Stimulated activated CD8-positive, alpha-beta memory T cell treated with anti-CD3 and anti-CD28 coated beads, Interleukin-4, amount 100 ng/mL, for 1 hour (primary cell): ENCODE measurements at places on chromosomes 5 and 9.

DNA sequence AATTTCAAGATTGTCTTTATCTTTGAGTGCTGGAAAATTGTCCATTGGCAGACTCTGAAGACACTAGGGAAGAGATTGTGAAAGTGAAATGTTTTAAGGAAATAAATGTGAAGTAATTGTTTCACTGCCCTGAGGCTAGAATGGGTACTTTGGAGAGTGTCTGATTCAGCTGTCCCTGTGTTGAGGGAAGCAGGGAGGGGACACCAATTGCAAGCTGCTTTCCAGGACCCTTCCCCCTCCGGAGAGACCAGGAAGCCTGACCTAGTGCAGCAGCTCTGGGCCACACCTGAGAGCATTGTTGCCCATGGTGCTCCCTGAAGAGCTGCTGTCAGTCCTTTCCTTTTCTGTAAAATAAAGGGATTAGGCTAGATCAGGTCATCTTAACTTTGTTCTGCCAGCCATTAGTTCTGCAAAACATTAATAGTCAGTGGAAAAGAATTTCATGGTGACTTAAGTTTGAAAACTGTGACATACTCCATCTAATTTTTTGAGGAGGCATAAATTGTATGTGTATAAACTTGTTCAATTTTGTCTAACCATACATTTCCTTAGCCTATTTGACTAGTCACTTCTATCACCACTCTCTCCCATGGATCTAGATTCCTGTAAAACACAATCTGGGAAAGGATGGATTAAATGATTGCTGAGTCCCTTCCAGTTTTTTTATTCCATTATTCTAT, 18.8 kb downstream of the MAP1B start:
- no peak for DNase-seq

DNA sequence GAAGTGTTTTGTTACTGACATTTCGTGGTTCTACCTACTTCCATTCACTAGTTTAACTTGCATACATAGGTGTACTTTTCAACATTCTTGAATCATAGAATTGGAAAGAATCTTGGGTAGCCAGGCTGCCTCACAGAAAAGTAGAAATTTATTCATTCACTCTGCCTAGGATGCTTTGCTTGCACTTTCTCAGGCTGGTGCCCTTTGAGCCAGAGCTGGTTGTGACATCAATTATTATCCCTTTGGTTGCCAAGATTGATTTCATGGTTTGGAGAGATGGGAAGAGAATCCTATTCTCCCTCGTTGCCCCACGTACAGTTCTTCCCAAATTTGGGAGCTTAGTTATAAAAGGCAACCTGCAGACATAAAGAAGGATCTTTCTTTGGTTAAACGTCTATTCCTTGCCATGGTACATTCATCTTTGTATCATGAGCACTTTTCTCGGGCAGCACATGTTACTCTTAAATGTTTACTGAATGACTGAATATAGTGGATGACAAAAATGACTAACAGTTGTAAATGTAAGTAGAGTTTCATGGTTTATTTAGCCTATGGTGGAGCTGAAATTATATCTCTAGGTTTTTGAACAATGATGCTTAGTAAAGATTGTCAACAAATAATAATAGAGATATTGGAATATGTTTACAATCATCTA, 195.5 kb downstream of the COMMD10 start:
- DNase-seq: no peak

GRCh38 chr5:168557389-168557788, 21.8 kb downstream of the PANK3 start:
- no peak for DNase-seq

DNA sequence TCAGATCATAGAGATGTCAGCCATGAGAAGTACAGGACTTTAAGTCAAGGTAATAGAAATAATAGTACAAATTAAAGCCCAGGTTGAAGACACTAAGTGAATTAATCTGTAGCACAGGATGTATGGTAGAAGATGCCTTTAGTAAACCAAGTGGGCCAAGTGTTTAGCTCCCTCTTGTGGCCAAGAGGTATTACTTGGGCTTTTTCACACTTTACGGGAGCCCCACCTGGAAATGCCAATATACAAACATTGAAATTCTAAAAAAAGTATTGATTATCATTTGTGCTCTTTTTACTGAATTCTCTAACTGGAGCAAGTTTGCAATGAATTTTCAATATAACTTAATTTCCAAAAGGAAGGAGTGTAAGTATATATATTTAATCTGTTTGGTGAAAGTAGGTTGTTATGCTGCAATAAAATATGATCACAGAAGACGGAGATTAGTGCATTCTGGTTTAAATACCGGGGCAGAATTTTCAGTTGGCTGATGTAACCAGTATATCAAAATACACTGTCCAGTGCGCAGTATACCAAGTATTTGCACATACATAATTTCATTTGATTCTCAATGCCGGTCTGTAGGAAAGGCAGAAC, 84.7 kb downstream of the PARP8 start:
- peak; percentile 19 for DNase-seq

GRCh38 chr5:124719113-124719967, 27.1 kb downstream of the ZNF608 start:
- DNase-seq: no peak

- DNase-seq: no peak
Measured at GRCh38 chr5:143871672-143872071, 59.7 kb downstream of the HMHB1 start.

DNA sequence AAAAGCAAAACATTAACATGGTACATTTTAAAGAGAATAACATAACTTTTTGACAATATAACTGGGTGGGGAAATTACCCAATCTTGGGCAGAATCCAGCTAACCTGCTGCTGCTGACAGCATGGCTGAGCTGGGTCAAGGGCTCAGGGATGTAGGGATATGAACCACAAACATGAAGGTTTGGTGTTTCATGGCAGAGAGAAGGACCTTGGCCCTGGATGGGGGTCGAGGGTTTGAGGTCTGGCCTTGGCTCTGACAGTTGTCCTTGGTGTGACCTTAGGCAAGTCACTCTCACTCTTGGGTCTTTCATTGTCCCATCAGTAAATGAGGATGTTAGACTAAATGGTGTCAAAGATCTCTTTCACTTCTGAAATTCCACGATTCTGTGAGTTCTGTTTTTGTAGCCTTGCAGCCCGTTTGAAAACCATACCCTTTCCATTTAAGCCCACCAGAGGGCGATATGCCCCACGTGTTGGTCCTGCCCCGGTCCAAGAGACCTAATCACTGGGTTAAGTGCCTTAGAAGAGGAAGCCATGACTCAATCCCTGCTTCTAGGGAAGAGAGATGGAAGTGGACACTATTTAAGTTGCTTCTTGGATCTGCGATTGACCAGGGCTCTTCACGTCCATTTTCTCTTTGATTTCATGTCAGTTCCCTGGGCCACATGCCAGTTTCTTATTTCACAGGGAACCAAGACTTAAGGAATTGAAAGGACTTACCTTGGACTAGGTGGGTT, 56.8 kb upstream of the TEX48 start:
- DNase-seq: peak; percentile 61

GRCh38 chr5:17219469-17219868, 2.0 kb downstream of the BASP1 start:
- no peak for DNase-seq

DNA sequence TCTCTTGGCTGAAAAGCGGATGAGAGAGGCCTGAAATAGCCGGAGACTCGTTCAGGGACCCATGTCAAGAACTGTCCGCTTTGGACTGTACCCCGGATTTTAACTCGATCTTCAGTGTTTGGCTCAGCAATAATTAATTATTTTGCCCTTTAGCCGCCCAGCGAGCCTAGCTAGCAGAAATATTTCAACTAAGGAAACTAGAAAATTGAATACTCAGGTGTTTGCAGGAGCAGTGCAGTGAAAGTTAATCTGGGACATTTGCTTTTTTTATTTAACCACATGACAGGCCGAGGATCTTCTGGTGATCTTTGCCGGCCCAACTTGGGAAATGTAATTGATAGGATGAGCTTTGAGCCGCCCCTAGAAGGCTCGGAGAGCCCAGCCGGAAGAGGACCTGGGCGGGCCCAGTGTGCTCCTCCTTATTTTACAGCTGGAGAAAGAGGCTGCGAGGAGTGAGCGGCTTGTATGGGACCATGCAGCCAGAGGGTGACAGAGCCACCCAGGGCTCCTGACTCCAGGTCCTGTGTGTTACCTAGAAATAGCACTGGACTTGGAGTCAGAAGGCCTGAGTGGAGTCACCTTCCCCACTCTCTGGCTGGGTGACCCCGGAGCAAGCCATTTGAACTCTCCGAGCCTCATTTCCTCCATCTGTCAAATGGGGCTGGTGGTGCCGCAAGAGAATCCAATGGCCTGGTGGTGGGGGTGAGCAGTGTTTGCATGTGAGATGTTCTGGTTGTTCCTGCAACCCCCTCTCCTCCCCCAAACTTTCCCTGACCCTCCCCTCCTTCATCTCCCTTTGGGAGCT, 2.4 kb downstream of the PPARGC1B start:
- DNase-seq: no peak

DNA sequence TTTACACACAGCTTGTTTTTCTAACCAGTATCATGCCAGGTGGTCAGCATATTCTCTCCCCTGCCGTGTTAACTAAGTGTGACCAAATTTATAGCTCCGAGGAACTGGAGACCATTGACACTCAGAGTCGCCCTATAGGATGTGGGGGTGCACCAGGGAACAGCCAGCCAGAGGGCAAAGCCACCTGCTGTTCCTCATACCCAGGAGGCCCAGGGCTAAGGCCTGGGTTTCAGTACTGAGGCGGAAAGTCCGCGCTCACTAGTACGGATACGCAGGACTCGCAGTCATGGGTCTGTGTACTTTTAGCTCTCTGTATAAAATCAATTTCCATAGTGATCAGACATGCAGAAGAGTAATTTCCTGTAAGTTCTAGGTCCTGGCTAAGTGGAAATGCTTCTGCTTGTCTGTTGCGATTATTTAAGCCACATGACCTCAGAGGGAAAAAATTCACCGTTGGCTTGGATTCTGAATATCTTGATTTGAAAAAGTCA, 247.0 kb downstream of the AOPEP start:
- no peak for DNase-seq

DNA sequence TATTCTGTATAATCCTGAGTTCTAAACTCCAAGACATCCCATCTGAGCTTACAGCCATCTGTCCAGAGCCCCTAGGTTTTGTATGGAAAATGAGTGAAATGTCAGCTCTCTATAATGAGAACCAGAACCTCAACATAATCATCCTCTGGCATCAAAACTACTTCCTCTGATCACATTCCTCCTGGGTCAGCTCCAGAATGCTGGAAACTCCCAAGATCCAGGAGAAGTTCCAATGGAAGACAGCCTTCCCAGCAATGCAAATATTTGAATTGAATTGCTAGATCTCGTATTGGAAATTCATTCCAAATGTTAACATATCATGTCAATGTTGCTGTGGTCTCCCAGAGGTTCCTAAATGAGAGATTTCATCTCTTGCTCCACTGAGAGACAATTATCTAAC, 23.8 kb downstream of the C9 start:
- DNase-seq: no peak

GRCh38 chr9:35956651-35957050, 1.3 kb downstream of the OR2S2 start:
- no peak for DNase-seq

DNA sequence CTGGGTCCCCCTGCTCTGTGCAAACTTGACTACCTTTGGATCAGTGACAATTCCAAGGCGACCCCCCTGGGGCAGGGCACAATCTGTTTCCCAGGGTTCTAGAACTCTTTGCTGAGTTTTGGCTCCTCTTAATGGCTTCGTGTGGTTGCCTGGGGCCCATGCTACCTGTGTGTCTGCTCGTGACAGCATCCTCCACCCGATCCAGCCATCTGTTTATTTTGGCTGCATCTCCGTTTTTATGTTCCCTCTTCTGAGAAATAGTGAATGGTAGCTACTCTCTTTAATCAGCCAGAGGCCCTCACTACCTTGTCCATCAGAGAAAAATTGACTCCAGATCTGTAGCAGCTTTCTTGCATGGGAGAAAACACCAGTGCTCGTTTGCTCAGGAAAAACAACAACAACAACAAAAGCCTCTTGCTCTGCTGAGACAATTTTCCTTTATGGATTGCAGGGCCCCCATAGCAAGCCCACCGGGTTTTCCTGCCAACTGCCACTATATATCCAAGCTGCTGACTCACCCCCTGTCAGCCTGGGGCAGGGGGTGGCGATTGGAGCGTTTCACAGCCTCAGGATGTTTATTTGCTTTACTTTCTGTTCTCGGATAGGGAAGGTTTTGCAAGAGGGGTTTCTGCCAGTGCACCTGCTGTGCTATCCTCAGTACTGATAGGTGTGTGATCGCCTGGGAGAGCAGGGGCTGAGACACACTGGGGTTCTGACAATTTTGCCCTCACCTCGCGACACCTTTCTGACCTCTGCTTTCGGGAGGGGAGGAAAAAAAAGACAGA, 607.8 kb downstream of the BNC2 start:
- no peak for DNase-seq

DNA sequence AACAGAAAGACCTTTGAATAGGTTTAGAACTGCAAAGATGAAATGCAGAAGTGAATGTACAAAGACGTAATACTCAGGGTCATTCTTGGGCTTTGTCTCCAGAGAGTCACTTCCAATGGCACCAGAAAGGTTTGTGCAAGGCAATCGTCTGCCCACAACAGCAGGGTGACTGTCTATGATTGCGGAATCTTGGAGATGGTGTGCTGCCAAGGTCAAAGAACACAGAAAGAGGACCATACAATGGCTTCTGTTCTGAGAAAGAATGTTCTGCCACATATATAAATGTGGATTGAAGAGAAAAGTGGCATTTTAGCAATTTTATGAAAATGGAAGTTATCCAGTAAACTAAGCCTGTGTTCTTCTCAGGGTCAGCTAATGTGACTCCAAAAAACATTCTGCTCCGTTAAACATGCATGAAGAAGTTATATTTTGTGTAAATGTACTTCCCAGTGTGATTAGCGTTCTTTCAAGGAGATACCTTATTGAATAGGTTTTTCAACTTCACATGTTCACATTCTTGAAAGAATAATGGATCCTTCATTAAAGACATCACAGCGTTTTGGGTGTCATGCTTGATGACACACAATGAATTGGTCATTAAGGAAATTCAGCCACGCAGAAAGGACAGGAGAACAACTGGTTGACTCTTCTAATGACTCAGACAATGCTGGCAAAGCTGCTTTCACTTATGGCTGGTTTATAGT, 73.4 kb upstream of the CDH6 start:
- DNase-seq: no peak
